Body of pancreas (tissue), 4 donors: ENCODE measurements at places on chromosomes 12 and 14. TPM values are rescaled to one million over a fixed set of nuclear protein-coding genes. Genes with fewer than 3 reads are reported as not detected.
A peak's percentile ranks its signal among the peaks of the same experiment; 100 is the strongest.

The KERA gene
- not detected for total RNA-seq

The AQP6 gene
- total RNA-seq: not detected

The GPRC5D gene
- not detected for total RNA-seq

- peak; percentile 87 for DNase-seq
These were observed 70.2 kb upstream of the ZFP36L1 start for GRCh38 chr14:68862954-68863594.

- DNase-seq: no peak
These were observed 60.3 kb downstream of the PPHLN1 start for GRCh38 chr12:42386308-42386707.

DNA sequence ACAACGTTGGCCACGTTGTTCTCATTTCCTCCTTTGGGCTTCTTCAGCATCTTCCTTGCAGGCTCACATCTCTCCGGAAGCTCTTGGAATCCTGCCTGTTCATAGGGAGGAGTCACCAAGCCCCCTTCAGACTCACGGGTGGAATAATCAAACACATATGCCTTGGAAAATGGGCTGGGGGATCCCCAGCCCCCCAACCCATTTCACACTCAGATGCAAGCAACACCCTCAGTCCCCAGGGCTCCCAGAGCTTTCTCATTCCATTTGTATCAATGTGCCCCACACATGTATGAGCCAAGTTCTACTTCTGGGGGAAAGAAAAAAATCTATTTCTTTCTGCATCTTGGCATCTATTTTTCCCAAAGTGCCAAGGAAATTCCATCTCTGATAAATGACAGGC, 33.1 kb downstream of the WSCD2 start:
- DNase-seq: no peak

DNA sequence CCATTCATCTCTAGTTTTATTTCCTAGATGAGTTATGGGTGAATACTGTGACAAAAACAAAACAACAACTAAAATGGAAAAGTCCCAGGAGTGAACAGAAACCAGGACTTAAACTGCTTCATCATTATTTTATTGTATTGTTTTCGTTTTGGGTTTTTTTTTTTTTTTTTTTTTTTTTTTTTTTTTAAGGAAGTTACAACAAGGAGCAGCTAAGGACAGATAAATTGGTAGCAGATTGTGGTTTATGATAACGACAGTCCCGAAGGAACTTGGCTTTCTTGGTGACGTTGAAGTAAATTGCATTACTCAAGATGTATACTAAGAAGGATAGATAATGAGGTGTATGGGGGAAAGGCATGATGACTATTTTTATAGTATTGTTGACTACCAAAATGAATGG, 866.3 kb downstream of the NRXN3 start:
- DNase-seq: no peak
